NCI-H524 (cell line): ENCODE measurements at places on chromosomes 16 and 17.

GRCh38 chr16:72203401-72203800 is 31.4 kb upstream of the PMFBP1 start:
- DNase-seq = no peak

GRCh38 chr17:74872313-74873036 is at the start of gene FDXR:
FDXR (minus strand) TSS chr17:74872994; CDS start chr17:74872944, 50 bp downstream.
- DNase-seq = no peak

DNA sequence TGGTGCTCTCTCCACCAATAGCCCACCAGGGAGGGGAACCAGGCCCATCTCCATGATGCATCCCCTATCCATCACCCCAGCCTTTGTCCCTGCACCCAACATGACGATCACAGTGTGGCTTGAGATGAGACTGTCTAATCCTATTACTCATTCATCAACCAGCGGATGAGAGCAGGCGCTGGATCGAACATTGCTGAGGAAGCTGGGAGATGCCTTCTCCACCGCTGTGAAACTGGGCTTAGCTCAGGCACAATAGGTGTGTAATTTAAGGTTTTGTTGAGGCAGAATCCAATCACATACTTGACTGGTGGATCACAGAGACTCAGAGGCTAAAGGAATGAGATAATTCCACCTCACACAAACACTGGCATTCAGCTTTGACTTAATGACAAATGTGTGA is 64.6 kb upstream of the IRX3 start:
- DNase-seq = no peak

GRCh38 chr16:1331712-1332617 is 1.5 kb upstream of the BAIAP3 start:
- peak; percentile 68 for DNase-seq

DNA sequence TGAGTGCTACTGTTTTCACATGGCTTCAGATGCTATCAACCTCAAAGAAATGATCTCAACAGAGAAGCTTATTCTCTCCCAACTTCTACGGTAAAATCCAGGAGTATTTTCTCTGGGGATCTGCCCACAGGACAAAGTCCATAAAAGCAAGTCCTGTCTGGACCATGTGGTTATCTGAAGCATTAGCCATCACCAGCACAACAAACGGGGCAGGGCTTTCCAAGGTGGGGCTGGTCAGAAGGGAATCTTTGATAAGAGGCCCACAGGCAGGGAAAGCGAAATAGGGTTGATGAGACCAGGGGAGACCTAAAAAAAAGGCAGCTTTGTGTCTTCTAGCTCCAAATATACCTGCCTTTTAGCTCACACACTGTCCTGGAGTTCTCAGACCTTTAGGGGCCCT is 38.7 kb upstream of the CACNG3 start:
- DNase-seq = no peak

DNA sequence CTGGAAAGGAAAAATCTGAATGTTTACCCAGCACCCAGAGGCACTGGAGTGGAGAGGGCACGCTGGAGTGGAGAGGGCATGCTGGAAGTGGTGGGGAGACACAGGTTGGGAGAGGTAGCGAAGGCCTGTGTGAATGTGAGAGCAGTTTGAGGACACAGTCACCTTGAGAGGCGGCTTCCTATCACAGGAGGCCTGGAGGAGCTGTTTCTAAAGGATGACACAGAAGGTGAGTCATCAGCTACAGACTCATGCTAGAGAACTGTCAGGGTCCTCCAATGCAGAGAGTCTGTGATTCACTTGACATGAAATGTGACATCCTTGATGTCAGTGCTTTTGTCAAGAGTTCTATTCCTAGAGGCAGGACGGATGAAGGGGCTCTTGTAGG is 13.8 kb downstream of the CTRL start:
- DNase-seq = no peak

- peak; percentile 81 for DNase-seq
Measured at GRCh38 chr16:75044800-75045361, 46.1 kb downstream of the ZNRF1 start.

- no peak for DNase-seq
Measured at GRCh38 chr17:82883419-82884031, 43.7 kb upstream of the ZNF750 start.

DNA sequence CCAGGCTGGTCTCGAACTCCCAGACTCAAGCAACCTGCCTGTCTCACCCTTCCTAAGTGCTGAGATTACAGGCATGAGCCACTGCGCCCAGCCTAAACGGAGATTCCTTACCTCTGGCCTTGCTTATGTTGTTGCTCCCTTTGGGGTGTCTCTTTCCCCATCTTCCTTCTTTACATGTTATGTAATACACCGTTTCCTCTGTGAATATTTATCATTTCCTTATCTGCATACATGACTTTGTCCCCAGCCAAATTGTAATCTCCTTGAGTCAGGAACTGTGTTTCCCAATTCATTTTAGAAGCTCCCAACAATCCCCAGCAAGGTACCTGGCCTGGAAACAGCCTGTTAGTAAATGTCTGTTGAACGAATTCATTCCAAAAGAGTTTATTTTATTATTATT is 15.7 kb downstream of the COPZ2 start:
- DNase-seq = no peak

GRCh38 chr17:30344283-30345088 is 10.6 kb upstream of the TMIGD1 start:
- DNase-seq = no peak

- DNase-seq = peak; percentile 87
Measured at GRCh38 chr16:85330694-85331188, 218.5 kb upstream of the CIBAR2 start.

- no peak for DNase-seq
Measured at GRCh38 chr16:56898847-56899246, 33.1 kb upstream of the HERPUD1 start.

DNA sequence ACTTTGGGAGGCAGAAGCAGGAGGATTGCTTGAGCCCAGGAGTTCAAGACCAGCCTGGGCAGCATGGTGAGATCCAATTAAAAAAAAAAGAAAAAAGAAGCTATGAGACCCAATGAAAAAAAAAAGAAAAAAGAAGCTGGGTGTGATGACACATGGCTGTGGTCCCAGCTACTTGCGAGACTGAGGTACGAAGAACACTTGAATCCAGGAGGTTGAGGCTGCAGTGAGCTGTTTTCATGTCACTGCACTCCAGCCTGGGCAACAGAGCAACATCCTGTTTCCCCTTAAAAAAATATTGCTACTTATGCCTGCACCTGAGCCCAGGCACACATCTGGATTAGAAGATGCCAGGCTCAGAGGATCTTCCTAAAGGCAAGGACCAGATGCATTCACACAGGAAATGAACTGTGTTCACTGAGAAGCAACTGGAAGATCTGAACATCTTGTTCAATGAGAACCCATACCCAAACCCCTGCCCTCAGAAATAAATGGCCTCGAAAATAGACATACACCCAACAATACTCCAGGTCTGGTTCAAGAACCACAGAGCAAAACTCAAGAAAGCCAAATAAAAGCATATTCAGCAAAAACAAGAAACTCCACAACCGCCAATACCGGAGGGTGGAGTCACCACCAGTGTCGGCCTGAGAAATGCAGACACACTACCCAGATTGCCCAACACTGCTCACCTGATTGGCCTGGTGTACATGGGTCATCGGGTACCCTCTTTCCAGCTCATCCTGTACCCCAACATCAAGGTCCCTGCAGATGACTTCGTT is 4.4 kb downstream of the RNF135 start:
- DNase-seq = no peak

- peak; percentile 37 for DNase-seq
Measured at GRCh38 chr17:12089809-12090384, 69.2 kb downstream of the MAP2K4 start.
